Sigmoid colon (tissue), 7 donors: ENCODE measurements at places on chromosomes 13 and 19. TPM values are rescaled to one million over a fixed set of nuclear protein-coding genes. Genes with fewer than 3 reads are reported as not detected.

Gene IGFL1
- total RNA-seq = not detected

Gene ZNF90
- total RNA-seq = 4.6 TPM

Gene ZNF709
- 8.3 TPM for total RNA-seq

DNA sequence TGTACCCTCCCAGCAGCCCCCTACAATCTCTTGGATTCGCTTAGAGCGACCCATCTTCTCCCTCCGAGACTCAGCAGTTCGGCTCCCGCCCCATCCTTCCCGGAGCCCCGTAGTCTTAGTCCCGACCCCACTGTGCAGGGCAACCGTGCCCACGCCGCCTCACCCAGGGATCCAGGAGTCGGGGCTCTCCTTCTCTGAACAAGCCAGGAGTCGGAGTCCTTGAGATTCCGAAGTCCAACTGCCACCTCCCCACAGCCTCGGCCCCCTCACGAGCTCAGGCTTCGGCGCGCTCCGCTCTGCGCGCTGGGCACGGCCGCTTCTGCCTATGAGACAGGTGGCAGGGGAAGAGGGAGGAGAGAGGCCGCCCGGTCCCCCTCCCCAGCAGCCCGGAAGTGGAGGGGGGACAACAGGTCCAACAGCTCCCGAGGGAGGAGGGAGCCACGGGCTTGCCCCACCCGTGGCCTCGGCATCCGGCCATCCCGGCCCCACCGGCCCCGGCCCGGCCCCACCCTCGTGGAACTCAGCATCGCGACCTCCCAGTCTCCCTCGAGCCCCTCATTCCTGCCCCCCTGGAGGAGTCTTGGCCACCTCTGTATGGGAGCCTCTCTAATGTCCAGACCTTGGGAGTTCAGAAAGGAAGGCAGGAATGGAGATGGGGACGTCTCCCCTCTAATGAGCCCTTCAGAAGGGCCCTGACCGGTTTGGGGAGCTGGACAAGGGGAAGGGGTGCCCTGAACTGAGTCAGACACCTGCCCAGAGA, at the start of gene PHLDB3:
Gene PHLDB3, minus strand, starts transcription at position 321 of the 760 bp plus-strand sequence. CDS start 628 bp downstream, outside the sequence.
- peak; percentile 76 for DNase-seq

GRCh38 chr13:66210677-66211076, 1019.5 kb downstream of the PCDH9 start:
- DNase-seq = no peak

Gene TRPM4
- total RNA-seq = 18.0 TPM

Gene APOC4
- total RNA-seq = not detected

GRCh38 chr19:2058570-2059421, 7.8 kb upstream of the MKNK2 start:
- DNase-seq = no peak

DNA sequence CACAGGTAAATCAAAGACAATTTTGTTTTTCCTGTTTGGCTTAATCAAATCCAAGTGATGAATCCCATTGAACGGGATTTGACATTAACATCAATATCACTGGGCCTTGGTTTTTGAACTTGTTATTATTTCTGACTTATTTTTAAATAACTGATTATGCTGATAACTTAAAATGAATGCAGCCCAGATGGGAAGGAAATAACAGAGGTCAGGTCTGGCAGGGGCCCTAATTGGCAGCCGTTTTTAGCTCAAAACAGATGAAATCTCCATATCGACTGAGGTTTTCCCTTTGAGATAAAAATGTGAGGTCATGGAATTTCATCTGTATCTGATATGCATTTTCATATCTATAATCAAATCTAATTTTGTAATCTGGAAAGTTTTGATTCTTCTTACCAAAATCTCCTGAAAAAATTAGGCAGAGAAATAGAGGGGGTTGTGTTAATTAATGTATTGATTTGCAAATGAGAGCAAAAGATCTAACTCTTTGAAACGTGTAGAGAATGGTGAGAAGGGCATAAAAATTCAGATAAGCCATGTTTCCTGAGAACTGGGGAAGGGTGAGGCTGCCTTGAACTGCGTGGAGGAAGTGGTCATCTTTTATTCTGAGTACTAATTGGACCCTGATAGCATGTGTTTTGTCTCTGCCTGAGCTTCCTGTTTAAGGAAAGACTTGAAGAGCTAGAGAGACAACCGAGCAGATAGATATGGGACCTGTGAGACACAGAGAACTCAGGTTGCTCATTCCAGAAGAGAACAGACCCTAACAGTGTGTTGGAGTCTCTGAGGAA, 98.2 kb upstream of the C1QTNF9B start:
- DNase-seq = no peak

Gene ALG11
- 11.6 TPM for total RNA-seq

DNA sequence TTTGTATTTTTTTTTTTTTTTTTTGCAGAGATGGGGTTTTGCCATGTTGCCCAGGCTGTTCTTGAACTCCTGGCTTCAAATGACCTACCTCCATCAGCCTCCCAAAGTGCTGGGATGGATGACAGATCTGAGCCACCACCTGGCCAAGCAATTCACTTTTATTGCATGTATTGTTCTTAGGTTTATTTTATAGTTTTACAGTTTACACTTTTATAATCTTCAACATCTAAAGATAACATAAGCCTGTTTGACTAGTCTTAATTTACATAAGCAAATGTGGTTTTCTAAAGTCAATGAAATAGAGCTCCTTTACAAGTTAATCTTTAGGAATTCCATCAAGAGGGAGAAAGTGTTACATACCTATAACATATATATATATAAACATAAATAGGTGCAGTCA, 9.5 kb upstream of the MPV17L2 start:
- DNase-seq = no peak

- DNase-seq = no peak
Measured at GRCh38 chr13:27194209-27194608, 22.6 kb upstream of the USP12 start.

DNA sequence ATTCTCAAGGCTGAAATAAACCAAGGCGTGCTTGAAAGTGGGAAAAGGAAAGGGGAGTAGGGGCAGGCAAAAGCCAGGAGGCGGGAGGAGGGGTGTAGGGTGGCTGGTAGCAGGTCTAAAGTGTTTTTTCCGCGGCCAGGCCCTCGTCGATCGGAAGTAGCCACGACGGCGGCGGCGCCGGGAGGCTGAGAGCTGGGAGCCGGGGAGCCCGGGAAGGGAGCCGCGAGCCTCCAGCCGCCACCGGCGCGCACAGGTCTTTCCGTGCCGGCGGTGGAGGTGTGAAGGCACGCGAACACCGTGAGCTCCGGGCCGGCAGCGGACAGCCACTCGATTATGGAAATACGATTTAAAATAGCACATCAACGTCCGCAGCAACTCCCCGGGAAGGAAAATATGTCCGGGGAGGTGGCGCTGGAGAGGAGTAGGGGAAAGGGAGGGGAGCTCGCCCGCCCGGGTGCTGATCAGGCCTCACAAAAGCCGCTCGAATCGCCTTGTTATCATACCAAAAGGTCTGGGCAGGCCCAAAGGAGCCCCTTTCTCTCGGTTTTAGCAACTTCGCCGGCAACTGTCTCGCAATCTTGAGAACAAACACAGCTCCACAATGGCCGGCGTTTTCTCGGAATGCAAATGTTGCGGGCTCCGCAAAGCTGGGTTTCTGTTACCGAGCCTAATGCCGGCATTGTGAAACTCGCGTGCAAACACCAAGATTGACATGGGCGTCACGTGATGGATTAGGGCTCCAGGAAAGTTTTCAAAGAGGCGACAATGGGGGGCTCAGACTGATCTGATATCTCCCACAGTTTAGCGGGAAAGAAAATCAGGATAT, 2.9 kb upstream of the PCDH8 start:
- DNase-seq = no peak

DNA sequence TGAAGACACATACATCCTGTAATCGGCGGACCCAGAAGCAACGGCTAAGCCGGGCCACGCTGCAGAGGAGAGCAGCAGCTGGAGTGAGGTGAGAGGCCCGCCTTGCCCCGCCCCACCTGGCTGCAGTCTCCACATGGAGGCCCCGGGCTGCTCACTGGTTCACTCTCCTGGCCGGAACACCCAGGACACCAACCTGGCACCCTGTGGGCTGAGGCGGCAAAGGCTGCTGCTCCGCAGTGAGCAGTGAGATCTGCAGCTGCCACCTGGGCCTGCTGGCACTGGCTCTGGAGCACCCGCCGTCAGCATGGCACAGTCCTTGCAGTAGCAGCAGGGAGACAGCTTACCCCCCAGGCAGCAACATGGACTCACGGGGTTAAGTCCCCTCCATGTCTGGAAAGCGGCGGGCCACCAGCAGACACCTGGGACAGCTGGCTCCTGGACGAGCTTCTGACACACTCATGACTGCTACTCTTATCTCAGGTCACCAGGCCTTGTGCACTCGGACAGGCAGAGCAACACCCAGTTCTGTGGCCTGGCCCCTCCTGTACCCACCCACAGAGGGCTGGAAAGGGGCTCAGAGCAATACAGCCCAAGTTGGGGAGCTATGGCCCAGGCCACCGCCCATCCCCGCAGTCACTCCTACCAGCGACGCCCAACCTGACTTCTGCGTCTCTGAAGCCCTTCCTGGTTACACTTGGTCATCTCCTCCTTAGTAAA, 13.2 kb upstream of the KPTN start:
- no peak for DNase-seq

Gene MEIS3
- total RNA-seq = 12.5 TPM
